Stimulated activated CD4-positive, alpha-beta T cell treated with anti-CD3 and anti-CD28 coated beads, Interleukin-15, amount 100 ng/mL, for 1 hour (primary cell): ENCODE measurements at places on chromosomes 2 and 18.

- DNase-seq, result no peak
These were observed 31.4 kb downstream of the SOWAHC start for GRCh38 chr2:109645412-109646184.

DNA sequence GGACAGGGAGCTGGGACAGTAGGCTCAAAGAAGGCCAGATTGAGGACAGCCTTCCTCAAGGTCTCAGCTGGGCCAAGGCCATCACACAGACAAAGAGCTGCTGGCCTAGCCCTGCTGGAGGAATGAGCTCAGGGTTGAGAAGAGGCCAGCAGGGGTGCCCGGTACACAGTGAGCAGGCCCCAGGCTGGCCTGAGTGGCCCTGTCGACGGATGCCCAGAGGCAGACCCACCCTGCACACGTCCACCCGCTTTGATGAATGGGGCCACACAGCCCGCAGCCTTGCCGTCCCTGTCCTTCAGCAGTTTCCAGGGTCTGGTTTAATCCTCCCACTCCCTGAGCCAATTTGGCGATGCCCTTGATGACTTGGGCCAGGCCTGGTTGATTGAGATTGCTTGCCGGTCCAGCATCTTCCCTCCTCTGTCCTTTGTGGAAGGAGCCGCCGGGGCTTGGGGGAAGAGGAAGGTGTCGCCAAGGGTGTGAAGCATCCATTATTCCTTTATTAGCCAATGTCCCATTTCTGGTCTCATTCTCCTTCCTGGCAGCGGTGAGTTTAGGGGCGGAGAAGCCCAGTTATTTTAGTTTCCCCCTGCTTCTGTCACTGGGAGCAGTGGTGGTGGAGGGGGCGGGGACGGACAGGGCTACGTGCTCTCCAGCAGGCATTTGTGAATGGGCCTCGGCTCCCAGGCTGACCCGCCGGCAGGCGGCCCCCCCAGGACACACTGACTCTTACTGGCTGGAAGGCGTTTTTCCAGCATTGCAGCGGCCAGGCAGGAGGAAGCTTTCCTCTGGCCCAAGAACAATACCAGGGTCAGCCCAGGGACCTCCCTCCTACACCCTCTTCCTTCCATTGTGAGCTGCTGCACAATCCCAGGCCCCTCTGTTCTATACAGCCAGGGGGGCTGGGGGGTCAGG is 141.8 kb downstream of the CTIF start:
- DNase-seq, result no peak

DNA sequence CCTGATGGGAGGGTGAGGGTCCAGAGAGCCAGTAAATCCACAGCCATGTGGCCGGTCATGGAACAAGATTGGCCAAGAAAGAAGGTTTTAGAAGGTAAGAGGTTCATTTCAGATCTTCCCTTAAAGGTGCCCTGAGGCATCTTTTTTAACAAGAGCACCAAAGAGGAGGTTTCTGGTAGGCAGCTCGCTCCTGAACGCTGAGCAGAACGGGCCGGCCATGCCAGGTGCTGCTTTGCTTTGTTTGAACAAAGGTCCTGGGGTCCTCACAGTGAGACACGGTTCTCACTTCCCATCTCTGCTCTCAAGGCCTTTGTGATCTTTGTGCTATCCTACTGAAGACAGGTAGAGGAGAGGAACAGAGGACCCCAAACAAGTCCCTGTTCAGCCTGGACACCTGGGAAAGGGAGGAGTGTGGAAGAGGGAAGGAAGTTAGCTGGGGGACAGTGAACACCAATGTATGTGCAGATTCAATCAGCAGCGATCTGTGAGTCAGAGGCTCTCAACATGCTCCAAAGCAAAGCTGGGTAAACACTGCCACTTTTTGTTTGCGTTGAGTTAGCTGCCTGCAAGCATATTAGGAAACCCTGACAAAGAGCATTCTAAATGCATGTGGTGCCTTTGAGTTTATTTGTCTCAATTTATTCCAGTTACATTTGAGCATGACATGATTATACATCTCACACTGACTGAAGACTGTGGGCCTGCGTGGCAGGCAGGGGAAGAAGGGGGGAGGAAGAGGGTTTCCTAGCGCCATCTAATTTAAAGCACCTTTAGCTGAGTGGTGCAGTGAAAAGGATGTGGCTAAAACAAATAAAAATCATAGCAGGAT is 102.4 kb downstream of the ASB1 start:
- no peak for DNase-seq

- DNase-seq, result no peak
These were observed 303.5 kb upstream of the FIGN start for GRCh38 chr2:164039270-164039669.

DNA sequence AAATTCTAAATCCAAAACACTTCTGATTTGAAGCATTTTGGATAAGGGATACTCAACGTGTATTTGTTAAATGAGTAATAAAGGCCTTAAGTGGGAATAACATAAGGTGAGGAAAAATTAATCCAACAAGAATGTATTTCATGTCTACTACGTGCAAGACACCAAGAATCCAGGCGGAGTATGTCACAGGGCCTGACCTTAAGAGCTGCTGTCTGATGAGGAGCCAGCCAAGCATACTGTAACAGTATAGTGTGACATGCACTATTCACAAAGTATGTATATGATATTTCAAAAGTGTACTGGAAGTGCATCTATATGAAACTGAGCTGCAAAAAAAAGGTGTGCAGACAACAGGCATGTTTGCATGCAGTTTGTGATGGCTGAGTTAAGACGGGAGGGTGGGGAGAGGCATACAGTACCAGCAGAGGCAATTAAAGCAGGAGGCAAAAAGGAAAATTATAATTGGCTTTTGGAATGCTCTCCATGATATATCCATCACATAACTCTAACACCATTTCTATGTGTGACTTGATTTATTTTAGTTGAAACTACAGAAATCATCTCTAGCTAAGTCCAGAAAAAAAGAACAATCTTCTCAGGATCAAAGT is 18.2 kb downstream of the IWS1 start:
- no peak for DNase-seq

DNA sequence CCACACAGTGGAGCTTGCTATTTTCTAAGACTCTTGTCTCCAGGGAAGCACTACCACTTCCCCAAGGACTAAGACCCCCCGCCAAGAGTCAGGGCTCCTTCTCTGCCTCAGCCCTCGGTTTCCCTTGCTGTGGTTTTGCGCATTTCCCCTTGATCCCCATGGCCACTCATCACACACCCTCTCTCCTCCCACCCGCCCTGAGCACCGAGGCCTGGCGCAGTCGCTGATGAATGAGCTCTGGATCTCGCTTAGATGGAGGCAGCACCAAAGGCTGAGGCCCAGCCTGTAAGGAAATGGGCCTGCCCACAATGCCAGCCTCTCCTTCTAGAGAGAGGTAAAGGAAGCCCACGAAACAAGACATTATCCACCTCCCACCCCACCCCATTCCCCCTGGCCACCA is 96.9 kb downstream of the TNS1 start:
- no peak for DNase-seq

DNA sequence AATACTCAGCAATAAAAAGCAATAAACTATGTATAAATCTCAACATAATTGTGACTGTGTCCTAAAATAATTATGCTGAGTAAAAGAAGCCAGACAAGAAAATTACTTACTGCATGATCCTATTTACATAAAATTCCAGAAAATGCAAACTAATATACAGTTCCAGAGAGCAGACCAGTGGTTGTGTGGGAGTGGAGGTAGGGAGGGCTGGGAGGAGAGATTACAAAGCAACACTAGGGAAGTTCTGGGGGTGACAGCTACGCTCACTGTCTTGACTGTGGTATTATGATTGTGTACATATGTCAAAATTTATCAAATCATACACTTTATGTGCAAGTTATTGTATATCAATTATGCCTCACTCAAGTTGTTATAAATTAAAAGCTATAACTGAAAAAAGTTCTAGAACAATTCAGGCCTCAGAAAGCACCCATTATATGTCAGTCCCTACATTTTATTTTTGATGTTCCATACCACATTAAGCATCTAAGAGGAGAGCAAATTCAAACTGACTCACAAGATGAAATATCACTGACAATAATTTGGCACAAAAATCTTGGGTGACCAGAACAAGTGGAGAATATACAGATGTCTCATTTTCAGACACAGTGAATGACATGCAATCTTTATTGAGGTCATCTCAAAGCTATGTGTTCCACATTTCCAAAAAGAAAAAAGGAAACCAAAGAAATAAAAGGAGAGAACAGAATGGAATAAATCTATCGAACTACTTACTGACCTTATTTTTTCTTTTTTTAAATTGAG is 85.1 kb downstream of the ANTXR1 start:
- DNase-seq, result no peak

- no peak for DNase-seq
These were observed 110.2 kb downstream of the VAPA start for GRCh38 chr18:10023853-10024570.

- no peak for DNase-seq
These were observed 25.4 kb upstream of the FMNL2 start for GRCh38 chr2:152309352-152310214.

GRCh38 chr2:45885171-45885621 is 233.7 kb downstream of the PRKCE start:
- no peak for DNase-seq

GRCh38 chr18:9755615-9756014 is 47.5 kb downstream of the RAB31 start:
- no peak for DNase-seq

DNA sequence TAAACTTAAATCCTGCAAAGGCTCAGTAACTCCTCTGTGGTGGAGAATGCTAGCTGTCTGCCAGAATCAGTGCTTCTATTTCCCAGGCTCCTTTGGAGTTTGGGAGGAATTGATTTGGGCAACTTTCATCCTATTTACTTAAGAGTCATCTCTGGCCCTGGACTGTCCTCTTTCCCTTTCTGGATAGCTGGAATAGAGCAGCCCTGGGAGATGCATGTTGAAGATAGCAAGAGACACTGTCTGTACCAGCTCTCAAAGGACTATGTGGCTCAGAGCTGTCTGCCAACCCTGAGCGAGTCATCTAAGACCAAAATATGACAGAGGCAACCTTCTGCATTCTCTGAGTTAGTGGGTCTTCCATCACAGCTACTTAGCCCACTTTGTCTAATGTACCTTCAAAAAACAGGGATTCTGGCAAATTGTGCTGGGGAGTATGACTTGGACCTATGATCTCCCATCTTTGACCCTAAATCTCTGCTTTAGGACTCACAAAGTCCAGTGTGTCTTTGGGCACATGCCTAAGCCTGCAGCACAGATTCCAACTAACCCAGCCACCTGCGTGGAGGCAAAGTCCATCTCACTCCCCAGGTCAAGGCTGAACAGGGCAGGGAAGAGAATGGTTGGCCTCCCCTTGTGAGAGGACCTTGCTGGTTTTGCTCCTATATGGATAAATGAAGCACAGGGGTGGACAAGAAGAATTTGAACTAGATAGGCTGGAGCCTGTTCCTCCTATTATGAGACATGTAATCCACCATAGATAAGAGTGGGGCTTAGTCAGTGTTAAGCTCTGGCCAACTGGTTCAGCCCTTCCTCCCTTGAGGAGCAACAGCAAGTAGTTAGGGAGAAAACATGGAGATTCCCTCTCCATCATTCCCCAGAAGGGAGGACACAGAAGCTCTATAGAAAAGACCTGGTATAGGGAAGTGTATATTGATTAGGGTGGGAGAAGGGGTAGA is 99.1 kb upstream of the PELI1 start:
- no peak for DNase-seq

DNA sequence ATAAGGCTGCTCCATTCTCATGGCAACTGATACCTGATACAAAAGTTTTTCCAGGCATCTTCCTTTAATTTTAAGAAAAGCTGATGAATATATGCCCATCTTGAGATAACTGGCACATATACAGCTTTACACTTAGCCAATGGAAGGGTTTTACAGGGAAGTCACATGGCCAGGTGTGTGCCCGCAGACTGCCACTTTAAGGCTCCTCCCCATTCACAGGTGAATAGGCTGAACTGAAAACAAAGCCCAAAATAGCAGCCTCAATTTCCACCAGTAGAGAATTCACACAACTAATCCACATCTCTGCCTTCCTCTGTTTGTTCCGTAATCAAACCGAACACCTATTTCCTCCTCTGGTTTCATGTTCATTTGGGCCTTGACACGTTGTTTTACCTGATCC is 9.8 kb upstream of the ME2 start:
- no peak for DNase-seq

GRCh38 chr18:42781298-42781815 is 334.1 kb downstream of the RIT2 start:
- no peak for DNase-seq

DNA sequence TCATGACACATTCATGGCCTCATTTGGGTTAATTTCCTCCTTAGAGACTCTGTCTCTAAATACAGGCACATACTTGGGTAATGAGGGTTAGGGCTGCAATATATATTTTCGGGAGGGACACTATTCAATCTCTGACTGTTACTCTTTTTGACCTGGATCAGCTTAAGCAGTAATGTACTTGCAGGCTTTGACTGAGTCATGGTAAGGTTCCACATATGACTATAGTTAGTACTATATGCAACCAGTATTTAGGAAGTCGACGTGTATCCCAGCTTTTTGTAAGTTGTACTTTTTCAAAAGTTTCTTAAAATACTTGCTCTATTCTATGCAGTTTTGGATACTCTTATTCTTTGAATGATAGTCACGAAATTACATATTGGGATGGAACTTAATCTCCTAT is 37.2 kb upstream of the CDH19 start:
- DNase-seq, result no peak

- no peak for DNase-seq
These were observed 164.2 kb upstream of the FANCL start for GRCh38 chr2:58405341-58405740.

- DNase-seq, result no peak
These were observed 6.7 kb downstream of the BCL2 start for GRCh38 chr18:63312737-63313395.

- DNase-seq, result no peak
These were observed 3.6 kb downstream of the ALK start for GRCh38 chr2:29917781-29918180.

GRCh38 chr2:238304116-238304515 is 15.7 kb upstream of the PER2 start:
- no peak for DNase-seq

GRCh38 chr2:121360566-121361300 is 75.7 kb upstream of the TFCP2L1 start:
- no peak for DNase-seq

DNA sequence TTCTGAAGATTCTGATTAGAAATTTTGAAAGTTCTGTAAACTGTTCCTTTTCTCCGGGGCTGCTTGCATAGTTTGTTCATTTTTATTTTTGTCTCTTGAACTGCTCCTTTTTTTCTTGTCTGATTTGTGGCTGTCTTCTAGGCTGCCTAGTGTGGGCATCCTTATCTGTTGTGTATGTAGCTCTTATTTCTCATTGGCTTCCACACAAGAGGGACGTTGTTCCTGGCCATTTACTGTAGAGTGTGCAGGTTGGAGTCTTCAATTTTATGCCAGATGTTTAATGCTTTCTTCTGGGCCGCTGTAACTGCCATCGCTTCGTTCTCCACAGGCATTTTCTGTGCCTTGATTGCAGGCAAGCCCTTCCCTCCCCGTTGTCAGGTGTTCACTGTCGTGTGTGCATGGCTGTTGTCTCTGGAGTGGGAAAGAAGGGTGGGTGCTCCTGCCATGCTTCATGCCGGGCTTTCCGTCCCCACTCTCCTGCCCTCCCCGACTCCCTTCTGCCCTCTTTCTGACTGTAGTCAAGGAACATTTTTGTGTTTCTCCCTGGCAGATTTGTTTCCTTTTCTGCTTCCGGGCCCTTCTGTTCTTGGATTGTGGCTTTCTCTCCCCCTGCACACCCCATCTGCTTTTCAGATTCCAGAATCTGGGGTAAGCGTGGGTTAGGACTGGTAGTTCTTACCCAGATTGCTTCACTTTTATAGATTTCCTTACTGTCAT is 15.5 kb downstream of the CEP192 start:
- DNase-seq, result no peak

- no peak for DNase-seq
These were observed 72.9 kb downstream of the EN1 start for GRCh38 chr2:118774458-118775133.

- DNase-seq, result no peak
These were observed 18.5 kb downstream of the WDPCP start for GRCh38 chr2:63569740-63570139.

- no peak for DNase-seq
These were observed 26.0 kb downstream of the TLK1 start for GRCh38 chr2:171134624-171135230.
